ENCODE measurements at places on chromosomes 16 and 17.

GRCh38 chr16:11669380-11670146 lies 1.3 kb downstream of the SNN start:
- no peak for DNase-seq

GRCh38 chr16:86427433-86427851 lies 82.9 kb upstream of the FOXF1 start:
- no peak for DNase-seq

GRCh38 chr16:67701420-67701819 lies 17.7 kb downstream of the GFOD2 start:
- DNase-seq = no peak

DNA sequence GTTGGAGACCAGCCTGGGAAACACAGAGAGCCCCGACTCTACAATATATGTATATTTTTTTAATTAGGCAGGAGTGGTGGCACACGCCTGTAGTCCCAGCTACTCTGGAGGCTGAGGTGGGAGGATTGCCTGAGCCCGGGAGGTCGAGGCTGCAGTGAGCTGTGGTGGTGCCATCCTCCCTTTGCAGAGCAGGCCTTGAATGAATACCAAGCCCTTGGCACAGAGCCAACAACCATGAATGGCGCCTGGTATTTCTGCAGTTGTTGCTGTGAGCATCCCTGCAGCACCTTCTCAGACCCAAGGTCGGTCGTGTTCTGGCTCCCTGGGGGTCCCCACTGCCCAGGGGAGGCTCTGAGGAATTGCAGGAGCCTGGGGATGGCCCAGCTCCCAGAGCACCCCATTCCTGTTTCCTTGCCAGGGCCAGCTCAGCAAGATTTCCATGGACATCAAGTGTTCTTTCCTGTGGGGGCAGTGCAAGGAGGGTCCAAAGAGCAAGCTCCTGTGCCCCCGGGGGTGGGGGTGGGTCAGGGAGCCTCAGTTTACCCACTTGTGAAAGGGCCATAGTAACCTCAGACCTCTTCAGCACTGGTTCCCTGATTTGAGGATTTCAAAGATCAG lies 25.6 kb upstream of the RMI2 start:
- DNase-seq = no peak

- DNase-seq = no peak
Measured at GRCh38 chr16:31061126-31061812, 12.8 kb downstream of the ZNF668 start.

- no peak for DNase-seq
Measured at GRCh38 chr16:24544640-24545039, 5.3 kb downstream of the RBBP6 start.

DNA sequence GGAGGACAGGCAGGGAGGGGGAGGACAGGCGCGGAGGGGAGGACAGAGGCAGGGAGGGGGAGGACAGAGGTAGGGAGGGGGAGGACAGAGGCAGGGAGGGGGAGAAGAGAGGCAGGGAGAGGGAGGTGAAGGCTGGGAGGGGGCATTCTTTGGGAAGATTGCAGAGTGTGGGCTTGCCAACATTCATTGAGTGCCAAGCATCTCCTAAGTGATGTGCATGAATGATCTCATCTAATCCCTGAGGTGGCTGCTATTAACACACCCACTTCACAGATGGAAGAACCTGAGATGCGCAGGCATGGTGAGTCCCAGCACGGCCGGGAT lies 58.3 kb downstream of the NT5M start:
- DNase-seq = no peak

DNA sequence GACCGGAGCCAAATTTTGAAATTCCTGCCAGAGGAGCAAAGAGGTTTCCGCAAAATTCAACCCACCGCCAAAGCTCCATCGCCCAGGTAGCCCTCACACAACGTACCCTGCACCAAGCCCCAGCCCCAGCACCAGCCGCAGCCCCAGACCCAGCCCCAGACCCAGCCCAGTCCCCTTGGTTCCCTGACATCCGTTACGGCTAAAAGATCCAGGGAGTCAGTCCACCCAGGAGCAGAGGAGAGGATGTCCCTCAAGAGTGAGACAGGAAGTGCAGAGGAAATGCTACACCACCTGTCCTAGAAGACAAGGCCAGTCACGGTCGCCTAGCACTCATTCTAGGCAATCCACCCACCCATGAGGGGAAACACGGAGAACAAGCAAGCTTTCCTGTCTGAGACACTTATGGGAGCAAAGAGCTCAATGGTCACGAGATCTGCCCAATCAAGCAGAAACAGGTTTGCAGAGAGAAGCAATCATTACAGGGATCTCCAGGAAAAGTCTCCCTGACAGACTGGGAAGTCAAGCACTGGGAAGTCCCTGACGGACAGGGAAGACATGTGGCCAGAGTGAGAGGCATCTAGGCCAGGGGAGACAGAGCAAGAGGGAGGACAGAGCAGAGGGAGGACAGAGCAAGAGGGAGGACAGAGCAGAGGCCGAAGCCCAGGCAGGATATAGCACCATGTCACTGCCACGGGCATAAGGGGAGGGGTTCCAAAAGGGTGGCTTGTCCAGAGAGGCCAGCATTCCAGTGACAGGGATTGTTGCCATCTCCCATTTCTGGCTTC lies 15.0 kb upstream of the KCNJ18 start:
- no peak for DNase-seq

GRCh38 chr17:31677681-31678080 lies 181.4 kb downstream of the COPRS start:
- DNase-seq = no peak

GRCh38 chr16:17343028-17343427 lies 127.7 kb downstream of the XYLT1 start:
- no peak for DNase-seq

DNA sequence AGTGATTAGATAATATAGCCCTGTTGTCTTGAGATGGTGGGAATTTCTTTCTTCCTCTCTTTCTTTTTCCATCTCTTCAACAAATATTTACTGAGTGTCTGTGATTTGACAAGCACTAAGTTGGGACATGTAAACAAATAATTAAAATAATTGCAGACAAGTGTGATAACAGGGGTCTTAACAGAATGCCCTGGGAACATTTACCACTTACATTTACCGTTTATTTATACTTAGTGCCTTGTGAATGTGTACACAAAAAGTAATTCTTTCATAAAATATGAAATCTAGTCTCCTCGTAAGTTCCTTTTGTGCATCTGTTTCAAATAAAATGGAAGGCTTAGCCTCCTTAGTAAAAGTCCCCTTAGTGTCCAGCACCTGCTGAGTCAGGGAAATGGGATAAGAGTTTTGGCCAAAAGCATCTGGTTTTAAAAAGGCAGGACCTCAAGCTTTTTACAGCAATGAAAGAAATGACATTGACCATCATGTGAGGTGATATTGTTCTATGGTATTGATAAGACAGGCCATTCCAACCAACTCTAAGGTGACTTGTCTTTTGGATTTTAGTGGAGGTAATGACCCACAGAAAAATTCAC lies 188.2 kb downstream of the HS3ST3B1 start:
- no peak for DNase-seq

DNA sequence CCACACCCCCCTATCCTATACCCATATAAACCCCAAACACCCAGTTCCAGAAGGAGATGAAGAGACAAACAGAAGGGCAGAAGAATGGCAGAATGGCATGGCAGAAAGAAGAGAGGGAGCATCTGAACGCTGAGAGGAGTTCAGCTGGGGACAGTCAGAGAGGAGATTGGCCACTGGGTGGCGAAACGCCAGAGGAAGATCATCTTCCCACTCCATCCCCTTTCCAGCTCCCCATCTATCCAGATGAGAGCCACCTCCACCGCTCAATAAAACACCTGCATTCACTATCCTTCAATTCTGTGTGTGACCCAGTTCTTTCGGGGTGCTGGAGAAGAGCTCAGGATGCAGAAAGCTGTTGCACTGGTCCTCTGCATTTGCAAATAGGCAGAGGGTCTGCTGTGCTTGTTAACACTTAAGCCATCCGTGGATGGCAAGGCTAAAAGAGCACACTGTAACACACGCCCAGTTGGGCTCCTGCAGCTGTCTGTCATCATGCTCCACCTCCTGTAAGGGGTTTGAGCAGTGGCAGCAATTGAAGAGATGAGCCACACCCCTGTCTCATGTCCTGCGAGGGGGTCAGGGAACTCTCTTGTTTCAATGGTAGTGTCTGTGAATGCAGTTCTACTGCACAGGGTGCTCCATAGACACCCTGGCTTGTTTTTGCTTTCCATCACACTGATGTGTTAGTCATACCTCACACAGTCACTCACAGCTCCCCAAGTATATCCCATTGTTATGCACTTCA lies 1034.8 kb upstream of the RBFOX1 start:
- DNase-seq = no peak

DNA sequence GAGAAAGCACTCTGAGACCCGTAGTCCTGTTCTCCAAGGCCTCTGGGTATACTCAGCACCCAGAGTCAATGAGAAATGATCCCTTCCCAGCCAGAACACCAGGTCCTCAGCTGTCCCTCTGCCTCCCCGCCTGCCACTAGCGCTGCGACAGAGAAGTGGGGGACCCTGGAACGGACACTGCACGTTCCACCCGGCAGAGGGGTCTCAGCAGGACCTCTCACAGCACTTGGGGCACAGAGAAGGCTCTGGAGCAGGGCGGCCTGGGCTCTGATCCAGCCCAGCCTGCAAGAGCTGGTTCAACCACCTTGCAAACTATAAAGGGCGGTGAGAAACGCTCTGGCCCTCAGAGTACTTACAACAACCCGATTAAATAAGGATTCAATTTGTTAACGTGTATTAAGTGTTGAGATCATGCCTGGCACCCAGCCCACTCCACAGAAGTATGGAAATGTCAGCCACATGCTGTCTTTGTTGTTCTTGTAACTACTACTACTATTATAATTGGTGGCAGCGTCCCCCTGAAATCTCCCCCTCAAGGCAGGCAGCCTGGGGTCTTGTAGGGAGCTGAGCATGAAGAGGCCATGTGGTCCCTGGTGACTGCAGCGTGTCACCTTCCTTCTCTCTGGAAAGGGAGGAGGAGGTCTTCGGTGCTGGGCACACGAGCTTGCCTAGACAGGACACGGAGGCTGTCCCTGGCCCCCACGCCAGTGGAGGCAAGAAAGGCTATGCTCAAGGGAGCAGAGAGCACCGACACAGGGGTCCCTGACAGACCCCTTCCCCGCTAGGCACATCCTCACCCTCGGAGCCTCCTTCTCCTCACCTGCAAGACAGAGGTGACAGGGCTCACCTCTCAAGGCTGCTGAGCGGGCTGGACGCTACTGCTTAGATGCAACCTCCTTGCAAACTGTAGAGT lies 2.4 kb downstream of the OSGIN1 start:
- no peak for DNase-seq

- no peak for DNase-seq
Measured at GRCh38 chr17:38705523-38705802, 390 bp downstream of the MLLT6 start.

GRCh38 chr16:50761267-50761666 lies 19.4 kb downstream of the CYLD start:
- DNase-seq = no peak

GRCh38 chr16:31875112-31875803 lies 1.7 kb downstream of the ZNF267 start:
- no peak for DNase-seq

GRCh38 chr17:65780111-65780510 lies 218.7 kb upstream of the AXIN2 start:
- no peak for DNase-seq

- no peak for DNase-seq
Measured at GRCh38 chr17:27233776-27234175, 60.1 kb upstream of the WSB1 start.

GRCh38 chr17:48503747-48504146 lies 27.1 kb downstream of the HOXB1 start:
- DNase-seq = no peak

GRCh38 chr16:56225017-56225742 lies 33.9 kb downstream of the GNAO1 start:
- no peak for DNase-seq

- no peak for DNase-seq
Measured at GRCh38 chr16:13338044-13338443, 436.6 kb downstream of the SHISA9 start.

- DNase-seq = no peak
Measured at GRCh38 chr17:82970067-82970466, 109.3 kb upstream of the METRNL start.

DNA sequence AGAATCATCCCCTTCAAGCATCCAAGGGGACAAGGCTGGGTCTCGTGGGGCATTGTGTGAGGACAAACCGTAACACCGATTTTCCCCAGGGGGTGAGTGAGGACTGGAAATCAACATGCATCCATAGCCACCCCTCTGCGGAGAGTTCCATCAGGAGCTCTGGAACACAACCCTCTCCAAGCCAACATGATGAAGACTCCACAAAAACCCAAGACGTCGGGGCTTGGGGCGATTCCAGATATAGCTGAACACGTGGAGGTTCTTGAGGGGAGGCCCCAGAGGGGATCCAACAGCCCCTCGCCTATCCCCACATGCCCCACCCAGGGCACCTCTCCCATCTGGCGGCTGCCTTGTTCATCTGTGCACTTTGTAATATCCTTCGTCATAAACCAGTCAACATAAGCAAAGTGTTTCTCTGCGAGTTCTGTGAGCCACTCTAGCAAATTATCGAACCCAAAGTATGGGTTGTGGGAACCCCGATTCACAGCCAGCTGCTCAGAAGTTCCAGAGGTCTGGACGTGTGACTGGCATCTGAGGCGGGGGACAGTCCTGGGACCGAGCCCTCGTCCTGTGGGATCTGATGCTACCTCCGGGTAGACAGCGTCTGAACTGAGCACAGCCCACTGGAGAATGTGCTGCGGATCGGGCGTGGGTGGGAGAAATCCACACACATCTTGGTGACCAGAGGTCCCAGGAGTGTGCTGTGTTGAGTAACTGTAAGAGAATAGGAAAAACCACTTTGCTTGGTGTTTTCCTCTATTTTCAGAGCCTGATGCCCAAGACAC lies 55.5 kb downstream of the RPH3AL start:
- DNase-seq = no peak

DNA sequence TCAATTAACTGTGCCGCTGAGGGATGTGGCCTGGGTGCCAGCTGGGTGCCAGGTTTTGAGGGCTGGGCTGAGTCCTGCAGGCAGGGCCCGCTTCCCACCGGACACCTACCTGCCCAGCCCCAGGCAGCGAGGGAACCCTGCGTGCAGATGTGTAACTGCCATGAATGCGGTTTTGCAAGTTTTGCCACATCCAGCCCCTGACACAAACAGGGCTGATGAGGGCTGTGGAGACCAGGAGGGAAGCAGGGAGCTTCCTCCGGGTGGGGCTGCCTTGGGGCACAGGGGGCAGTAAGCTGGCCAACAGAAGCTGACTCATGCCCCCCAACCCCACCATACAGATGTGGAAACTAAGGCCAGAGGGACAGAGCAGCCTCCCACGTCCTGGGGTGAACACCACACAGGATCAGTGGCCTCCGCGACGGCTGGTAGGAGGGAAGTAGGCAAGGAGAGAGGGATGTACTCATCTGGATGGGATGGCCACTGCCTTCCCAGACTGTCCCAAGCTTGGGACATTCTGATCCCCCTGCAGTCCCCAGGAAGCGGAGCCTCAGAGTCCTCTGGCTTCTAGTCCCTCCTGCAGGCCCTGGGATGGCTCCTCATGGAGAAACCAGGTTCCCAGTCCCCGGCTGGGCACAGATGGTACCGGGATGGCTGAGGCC lies 1.6 kb downstream of the UBALD1 start:
- DNase-seq = no peak

DNA sequence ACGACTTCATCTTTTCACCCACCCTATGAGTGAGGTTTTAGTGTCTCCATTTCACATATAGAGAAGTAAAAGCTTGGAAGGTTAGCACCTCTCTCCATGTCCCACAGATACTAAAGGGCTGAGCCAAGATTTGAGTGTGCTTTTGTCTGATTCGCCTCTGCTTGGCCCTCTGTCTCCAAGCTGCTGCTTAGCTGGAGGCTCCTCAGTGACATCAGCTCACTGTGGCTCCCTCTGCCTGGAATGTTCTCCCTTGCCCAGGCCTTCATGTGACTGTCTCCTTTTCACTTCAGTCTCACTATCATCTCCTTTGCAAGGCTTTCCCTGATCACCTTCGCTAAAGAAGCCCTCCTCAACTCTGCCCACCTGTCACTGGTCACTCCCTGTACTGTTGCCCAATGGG lies 84.5 kb upstream of the HSBP1 start:
- DNase-seq = no peak

Measured in 8988T (cell line).